Activated T-helper 1 cell treated with anti-CD3 and anti-CD28 coated beads, Interleukin-12 subunit alpha, Interleukin-12 subunit beta, Interleukin-2, Interleukin-4 antibody, amounts not matched to agents 30 ng/mL and 10 ng/mL and 1 ng/mL, durations not matched to agents 14 hours and 24 hours and 36 hours (primary cell): ENCODE measurements at places on chromosomes 12 and 14.

GRCh38 chr14:65042731-65043372, 56.2 kb downstream of the FNTB start:
- no peak for DNase-seq

- DNase-seq = no peak
Observed at GRCh38 chr12:27810756-27811155, 30.7 kb upstream of the MANSC4 start.

DNA sequence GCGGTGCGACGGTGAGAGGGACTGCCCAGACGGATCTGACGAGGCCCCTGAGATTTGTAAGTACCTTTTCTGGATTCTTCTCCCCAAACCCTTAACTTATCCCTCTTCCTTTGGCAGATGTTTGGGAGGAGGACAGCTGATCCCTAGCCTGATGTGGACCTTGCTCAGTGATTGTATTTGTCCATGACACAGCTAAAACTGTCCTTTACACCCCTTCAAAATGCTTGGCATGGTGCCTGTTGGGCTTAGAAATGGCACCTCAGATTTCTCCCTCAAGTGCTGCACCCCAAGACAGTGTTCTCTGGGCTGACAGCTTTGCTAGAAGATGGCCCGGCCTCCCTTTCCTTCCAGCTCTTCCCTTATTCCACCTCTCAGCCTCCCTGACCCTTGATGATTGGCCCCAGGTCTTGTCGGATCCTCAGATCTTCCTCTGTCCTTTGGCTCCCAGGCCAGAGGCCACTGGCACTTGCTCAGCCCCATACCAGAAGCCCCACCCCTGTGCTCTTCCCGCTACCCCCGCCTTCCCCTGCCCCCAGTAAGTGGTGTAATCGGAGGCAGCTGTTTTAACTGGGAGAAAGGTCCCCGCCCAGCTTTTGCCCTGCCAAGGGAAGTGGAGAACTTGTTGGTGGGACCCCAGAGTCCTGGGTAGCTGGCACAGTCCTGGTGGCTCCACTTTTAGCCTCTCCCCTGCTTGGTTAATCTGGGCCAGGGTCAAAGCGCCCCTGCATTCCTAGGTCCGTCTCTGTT, 8.7 kb downstream of the LRP1-AS start:
- DNase-seq = no peak

GRCh38 chr12:94660436-94660835, 10.1 kb upstream of the TMCC3 start:
- no peak for DNase-seq

- DNase-seq = no peak
Observed at GRCh38 chr12:89262855-89263552, 89.3 kb downstream of the DUSP6 start.

- no peak for DNase-seq
Observed at GRCh38 chr12:52807544-52808470, 6.1 kb downstream of the KRT4 start.

DNA sequence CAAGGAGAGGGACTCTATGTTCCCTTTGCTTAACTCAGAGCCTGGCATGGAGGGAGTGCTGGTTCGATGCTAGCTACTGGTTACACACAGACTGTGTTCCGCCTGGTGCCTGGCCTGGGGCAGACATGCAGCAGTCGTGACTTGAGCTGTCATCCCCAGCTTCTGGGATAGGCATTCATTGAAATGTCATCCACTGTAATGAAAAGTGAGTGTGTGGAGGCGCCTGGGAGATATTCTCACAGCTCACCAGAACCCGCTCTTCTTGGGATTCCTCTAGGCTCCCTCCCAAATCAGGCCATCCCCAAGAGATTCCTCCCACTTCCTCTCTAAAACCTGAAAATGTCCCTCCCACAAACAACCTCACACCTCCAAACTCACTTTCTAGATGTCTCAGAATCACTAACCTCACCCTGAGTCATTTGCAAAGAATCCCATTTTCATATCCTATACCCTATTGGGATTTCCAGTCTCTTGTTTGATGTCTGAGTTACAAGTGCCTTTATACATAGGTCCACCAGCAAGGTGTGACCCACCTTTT, 82.8 kb downstream of the CRACR2A start:
- no peak for DNase-seq

DNA sequence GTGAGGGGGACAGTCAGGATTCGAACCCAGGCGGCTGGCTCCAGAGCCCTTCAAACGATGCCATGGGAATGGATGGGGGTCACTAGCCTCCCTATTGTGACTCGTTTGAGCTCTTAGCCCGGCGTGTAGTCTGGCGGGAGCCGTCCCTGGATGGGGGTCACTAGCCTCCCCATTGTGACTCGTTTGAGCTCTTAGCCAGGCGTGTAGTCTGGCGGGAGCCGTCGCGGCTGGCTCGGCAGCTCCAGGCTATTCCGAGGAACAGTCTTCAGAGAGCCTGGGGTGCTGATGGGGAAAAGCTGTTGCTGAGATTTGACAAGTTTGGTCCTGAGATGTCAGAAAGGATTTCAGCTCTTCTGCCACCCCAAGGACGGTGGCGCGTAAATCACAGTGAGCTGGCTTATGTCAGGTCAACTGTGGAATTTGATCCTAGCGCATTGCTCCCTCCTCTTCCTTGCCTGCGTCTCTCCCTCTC, 58.3 kb downstream of the CALM1 start:
- DNase-seq = no peak

- no peak for DNase-seq
Observed at GRCh38 chr14:52266782-52267181, 716 bp upstream of the PTGDR start.

DNA sequence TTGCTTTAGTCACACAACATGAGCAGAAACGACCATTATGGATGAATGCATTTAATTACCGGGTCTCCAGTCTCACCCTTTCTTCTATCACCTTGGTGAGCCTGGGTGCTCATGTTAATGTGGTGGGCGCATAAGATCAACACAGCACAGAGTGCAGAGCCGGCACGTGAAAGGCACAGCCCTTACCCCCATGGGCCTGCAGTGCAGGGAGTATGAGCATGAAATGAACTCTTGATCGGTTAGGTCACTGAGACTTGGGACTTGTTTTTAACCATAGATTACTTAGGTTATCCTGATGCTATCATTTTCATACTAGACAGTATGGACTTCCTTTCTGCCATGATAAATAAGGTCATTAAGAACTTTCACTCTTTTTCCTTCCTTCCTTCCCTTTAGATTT, 156.8 kb downstream of the CRADD start:
- no peak for DNase-seq

DNA sequence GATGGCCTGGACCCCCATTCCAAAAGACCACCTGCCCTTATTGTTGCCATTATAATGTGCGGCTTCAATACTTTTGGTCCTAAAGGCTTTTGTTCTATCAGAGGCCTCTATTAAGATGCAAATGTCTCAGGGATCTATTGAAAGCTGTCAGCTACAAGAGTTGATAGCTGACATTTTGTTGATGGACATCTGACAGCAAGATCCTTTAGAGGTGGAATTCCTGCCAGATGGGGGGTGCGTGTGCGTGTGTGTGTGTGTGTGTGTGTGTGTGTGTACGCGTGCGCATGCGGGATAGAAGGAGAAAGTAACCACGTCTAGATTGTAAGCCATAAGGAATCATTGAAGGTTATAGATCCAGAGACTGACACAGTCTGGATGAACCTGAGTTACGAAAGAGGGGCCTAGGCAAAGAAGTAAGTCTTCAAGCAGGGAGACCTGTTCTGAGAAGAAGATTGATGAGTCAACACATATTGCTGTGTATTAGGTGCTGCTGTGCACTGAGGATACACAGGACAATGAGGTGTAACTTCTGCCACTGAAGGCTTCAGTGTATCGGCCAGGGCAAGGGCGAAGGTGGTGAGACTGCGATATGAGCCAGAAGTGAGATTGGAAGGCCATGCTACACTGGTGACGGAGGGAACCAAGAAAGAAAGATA, 89.2 kb downstream of the PRMT8 start:
- no peak for DNase-seq

GRCh38 chr12:10584415-10584814, 29.0 kb downstream of the MAGOHB start:
- no peak for DNase-seq

DNA sequence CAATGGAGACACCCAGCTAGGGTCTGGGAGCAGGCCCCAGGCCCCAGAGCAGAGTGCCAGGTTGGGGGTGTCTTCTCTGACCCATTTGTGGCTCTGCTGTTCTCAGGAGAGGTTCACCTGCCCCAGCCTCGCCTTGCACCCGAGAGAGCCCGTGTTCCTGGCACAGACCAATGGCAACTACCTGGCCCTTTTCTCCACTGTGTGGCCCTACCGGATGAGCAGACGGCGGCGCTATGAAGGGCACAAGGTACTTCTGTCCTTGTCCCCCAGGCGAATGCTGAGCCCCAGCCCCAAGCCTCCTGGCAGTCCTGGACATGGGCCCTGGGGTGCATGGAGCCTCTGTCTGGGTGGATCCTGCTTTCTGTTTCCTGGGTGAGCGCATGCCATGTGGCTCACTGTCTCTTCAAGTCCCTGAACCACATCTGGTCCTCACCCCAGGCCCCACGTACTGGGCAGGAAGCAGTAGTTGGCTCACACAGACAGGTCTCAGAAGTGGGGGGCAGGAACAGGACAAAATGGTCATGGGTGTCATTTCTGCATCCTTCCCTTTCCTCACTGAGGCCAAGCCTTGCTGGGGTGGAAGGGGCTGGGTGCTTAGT, 58.2 kb downstream of the BEGAIN start:
- DNase-seq = no peak

DNA sequence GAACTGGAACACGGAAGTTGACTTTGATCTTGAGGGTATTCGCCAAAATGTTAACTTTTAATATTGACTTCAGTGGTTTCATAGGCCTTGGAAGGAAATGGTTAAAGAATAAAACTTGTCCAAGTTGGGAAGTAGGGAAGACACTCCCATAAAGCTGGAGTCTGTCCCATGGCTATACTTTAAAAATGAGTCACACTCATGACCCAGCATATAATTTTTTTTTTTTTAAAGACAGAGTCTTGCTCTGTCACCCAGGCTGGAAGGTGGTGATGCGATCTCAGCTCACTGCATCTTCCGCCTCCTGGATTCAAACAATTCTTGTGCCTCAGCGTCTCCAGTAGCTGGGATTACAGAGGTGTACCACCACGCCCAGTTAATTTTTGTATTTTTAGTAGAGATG, 19.6 kb downstream of the TMPRSS12 start:
- no peak for DNase-seq

DNA sequence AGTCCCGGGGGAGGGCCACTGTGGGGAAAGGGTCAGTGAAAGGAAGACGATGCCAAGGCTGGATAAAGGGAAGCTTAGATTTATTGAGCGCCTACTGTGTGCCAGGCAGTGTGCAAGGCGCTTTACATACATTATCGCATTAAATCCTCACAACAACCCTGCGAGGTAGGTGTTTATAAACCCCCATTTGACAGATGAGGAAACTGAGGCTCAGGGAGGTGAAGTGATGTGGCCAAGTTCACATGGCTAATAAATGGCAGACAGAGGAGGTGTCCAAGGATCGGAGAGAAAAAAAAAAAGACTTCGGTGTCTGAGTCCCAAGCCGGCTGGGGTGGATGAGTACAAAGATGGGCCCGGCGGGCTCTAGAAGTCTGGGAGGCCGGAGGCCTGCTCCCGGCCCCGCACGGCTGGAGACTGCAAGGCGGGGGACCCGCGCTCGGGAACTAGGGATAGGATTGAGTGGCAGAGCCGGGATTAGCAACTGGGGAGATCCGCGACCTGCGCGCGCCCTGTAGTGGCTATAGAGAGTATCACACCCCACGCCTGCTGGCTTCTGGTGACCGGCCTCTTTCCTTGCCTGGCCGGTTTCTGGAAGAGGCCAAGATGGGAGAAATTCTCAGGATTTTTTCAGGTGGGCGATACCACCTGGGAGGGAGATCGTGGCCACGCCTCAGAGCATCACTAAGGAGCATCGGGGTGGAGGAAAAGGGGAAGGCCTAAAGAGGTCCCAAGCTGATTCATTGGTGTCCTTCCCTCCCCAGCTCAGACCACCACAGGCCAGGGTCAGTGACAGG, 3.9 kb downstream of the DDN start:
- peak; percentile 39 for DNase-seq

GRCh38 chr14:33711811-33712216, 239.1 kb downstream of the EGLN3 start:
- no peak for DNase-seq

GRCh38 chr12:62537551-62537950, 70.9 kb downstream of the MON2 start:
- DNase-seq = no peak

GRCh38 chr14:24874514-24875202, 175.3 kb downstream of the STXBP6 start:
- no peak for DNase-seq

DNA sequence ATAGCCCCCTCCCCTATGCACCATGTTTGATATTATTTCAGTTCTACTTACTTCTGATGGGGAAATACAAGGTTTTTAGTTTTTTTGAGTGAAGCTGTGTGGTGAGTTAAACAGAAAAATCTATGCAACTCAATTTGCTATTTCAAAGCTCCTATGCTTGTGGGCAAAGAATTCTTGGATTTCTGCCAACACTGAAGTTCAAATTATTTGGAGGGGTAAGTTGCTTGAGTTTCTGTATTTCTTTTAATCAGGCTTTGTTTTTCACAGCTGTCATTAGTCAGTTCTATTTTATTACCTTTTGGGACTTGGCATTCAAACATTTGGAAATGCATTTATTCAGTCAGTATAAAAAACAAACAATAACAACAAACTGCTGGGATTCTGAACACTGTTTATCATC, 407.5 kb upstream of the MGAT4C start:
- no peak for DNase-seq

DNA sequence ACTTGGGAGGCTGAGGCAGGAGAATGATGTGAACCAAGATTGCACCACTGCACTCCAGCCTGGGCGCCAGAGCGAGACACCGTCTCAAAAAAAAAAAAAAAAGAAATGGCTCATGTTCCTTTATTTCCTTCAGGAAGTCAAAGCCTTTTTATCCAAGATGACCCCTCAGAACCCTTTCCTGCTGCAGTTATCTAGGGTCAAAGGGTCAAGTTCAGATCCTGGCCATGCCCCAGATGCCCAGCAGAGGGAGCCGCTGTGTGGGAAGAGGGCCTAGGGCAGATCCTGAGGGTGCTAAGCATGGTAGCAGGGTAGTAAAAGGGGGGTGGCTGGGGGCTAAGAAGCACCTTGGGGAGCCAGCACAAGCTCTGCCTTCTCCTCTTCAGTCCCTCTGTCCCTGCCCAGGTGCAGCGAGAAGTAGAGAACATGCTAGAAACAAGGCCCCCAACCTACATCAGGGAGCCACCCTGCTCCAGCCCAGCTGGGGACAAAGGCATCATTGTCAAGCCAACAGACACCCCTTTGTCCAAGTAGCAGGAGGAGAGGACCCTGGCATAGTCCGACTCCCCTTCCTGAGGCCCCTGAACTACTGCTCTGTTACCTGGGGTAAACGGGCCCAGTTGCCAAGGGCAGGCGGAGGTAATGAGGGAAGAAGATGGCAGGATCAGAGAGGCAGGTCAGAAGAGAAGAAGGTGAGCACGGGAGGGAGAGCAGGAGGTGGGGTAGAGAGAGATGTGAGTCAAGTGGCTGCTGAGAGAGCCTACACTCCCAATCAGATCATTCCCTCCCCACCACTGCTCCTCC, 6.5 kb downstream of the NFE2 start:
- DNase-seq = peak; percentile 46

DNA sequence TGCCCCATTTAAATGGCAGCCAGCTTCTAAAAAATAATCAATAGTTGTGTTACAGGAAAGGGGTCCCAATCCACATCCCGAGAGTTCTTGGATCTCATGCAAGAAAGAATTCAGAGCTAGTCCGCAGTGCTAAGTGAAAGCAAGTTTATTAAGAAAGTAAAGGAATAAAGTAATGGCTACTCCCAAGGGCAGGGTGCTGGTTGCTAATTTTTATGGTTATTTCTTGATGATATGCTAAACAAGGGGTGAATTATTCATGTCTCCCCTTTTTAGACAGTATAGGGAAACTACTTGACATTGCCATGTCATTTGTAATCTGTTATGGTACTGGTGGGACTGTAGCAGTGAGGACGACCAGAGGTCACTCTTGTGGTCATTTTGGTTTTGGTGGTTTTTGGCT, 591.3 kb downstream of the LRFN5 start:
- DNase-seq = no peak
